ENCODE measurements at places on chromosomes 16 and 17.
A peak's percentile ranks its signal among the peaks of the same experiment; 100 is the strongest.

DNA sequence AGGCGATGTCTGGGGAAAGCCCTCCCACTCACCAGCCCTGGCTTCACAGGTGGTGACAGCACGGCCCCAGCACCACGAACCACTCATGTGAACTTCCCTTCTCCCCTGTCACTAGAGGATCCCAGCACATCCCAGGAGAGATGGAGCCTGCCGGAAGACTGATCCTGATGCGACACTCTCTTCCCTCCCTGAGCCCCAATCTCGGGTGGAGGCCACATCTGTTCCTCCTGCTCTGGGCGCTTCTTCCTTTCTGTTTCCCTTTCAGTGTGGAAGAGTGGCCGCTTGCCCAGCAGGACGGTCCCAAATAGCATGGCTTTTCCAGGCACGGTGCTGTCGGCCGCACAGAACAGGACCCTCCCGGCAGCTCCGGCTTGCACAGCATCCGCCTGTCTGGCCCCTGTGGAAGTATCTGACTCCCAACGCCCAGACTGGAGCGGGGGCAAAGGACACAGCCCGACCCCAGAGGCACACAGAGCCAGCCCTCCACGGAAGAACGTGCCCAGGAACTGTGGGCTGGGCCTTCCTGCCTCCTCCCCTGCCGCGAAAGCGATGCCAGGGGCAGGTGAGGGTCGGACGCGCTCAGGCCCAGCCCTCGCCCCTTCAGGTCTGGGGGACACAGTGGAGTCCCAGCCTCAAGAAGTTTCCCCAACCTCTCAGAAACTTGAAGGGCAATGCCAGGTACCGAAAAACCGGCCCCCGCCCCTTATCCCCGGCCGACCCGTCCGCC is 37.6 kb downstream of the CBFA2T3 start:
- no peak for DNase-seq

DNA sequence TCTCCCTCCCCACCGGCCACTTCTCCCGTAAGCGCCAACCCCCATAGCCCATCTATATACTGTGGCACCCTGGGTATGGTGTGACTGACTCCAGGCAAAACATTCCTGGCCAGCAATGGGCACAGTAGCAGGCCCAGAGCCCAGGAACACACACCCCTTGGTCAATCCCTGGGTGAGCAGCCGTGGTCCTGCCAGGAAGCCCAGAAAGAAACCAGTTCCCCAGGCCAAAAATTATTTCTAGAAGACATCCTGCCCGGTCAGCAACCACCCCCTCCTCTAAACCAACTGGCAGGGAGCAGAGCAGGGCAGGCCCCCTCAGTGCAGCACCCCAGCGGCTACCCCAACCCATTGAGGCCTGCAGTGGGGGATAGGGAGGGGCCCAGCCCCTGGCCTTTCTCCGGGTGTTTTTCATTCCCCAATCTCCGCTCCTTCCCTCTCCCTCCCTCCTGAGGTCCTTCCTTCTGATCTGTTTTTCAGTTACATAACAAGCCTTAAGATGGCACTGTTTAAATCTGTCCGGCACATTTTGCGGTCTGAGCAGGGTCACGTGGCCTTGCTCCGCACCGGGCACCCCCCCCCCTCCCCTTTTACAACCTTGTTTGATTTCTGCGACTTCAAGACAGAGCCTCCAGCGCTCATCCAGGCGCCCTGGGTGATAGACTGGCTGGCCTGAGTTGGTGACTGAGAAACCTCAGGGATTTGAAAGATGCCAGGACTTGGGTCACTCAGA is 2.0 kb downstream of the NPTX1 start:
- DNase-seq = no peak

- no peak for DNase-seq
Measured at GRCh38 chr16:600781-601180, 10.9 kb downstream of the RAB40C start.

GRCh38 chr17:79778504-79779083 is 646 bp downstream of the CBX2 start:
- DNase-seq = no peak

DNA sequence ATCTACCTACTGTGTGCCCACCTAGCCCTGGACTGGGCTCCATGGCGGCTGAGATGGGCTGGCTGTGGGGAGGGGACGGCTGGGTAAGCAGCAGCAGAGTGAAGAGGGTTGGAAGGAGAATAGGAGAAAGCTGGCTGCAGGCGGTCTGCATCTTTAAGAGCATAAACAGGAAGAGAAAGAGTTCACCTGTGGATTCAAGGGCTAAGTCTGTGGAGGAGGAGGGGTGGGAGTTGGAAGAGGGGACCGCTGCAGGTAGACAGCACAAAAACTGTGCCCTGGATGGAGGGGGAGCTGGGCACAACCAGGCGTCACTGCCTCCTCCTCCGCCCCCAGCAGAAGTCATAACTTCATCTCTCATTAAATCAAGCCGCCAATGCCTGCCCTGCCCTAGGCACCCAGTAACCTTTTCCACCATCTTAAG is 677 bp downstream of the SLC13A2 start:
- peak; percentile 80 for DNase-seq

GRCh38 chr17:69144331-69145255 is 2.9 kb upstream of the ABCA6 start:
- DNase-seq = no peak
